ENCODE measurements at places on chromosomes 5 and 9. TPM values are rescaled to one million over a fixed set of nuclear protein-coding genes. Genes with fewer than 3 reads are reported as not detected.

The PRDM9 gene
- total RNA-seq, result not detected

The OR1J2 gene
- total RNA-seq, result not detected

The MXD3 gene
- total RNA-seq, result 13.0 TPM

The TMEFF1 gene
- 85.2 TPM for total RNA-seq

The PTPRD gene
- total RNA-seq, result 58.0 TPM

The ABO gene
- total RNA-seq, result 0.28 TPM

The SLC34A3 gene
- total RNA-seq, result not detected

The ZNF782 gene
- 6.7 TPM for total RNA-seq

The SPAAR gene
- total RNA-seq, result not detected

The NOL6 gene
- 58.4 TPM for total RNA-seq

The PCDHGA9 gene
- total RNA-seq, result 7.8 TPM

The GPX8 gene
- total RNA-seq, result 64.4 TPM

The C7 gene
- not detected for total RNA-seq

The BASP1 gene
- total RNA-seq, result 114 TPM

DNA sequence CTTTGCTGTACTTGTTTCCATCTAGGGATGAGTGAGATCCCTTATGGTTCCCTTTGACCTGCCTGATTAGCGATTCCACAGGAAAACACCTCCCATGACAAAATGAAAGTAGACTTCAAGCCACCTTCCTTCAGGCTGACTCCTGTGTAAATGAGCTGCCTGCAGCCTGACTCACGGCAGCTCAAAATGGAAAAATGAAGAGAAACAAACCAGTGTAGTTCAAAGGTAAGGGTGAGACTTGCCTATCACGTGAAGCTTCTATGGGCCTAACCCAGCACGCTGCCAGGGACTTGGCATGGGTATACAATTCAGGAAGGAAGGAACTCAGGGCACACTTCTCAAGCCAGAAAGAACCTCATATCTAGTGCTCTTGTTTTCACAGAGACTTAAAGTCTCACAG, 110.1 kb upstream of the LRRTM2 start:
- H3K27ac ChIP-seq, result no peak overlapping the region
- H3K36me3 ChIP-seq, result no peaks in the 10 kb centered on the region
- no peak for DNase-seq
- no peaks in the 10 kb centered on the region for H3K4me1 ChIP-seq

DNA sequence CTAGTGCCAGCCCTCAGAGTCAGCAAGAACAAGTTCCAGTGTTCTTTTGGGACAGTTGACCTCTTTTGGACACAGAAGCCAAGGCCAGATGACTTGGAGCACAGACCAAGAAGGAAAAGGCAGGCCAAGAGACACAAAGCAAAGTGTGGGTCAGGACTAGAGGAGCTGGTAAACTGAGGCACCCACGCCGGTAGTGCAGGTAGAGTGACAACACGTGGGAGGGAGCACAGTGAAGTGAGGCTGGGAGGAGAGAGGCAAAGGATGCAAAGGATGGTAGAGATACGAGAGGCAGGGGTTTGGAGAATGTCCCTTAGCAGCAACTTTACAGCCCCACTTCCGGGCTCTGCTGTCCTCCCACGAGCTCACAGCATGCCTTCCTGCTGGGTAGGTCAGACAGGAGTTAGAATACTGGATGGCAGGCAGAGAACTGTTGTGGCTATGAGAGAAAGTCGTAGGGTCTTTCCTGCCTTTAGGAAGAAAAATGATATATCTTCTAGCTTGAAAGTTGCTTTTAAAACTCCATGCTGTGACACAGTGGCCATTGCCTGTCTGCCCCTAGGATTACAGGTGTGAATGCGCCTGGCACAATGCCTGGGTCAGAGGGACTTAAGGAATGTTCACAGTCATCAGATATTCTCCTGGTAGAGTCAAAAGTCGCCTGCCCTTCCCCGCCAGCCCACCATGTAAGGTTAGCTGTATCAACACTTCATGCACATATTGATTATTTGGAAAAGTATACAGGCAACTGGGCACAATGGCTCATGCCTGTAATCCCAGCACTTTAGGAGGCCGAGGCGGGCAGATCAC, 97.9 kb downstream of the PDE8B start:
- no peaks in the 10 kb centered on the region for H3K4me1 ChIP-seq
- H3K4me3 ChIP-seq, result no peak overlapping the region
- H3K36me3 ChIP-seq, result no peaks in the 10 kb centered on the region
- H3K27me3 ChIP-seq, result no peaks in the 10 kb centered on the region

GRCh38 chr5:79023348-79023747, 38.2 kb upstream of the ARSB start:
- no peaks in the 10 kb centered on the region for H3K36me3 ChIP-seq
- no peaks in the 10 kb centered on the region for H3K27me3 ChIP-seq
- H3K4me1 ChIP-seq, result peaks cover 14% of the 10 kb centered on the region
- peak; percentile 6 for DNase-seq

GRCh38 chr9:117444501-117444900, 29.6 kb upstream of the ASTN2 start:
- H3K4me1 ChIP-seq, result no peaks in the 10 kb centered on the region
- H3K4me3 ChIP-seq, result no peak overlapping the region

- H3K4me3 ChIP-seq, result no peak overlapping the region
- no peak for DNase-seq
- H3K36me3 ChIP-seq, result no peaks in the 10 kb centered on the region
- H3K27ac ChIP-seq, result no peak overlapping the region
- no peaks in the 10 kb centered on the region for H3K4me1 ChIP-seq
- H3K27me3 ChIP-seq, result no peaks in the 10 kb centered on the region
Observed at GRCh38 chr9:99019510-99020331, 76.0 kb downstream of the COL15A1 start.

GRCh38 chr9:126626127-126626925, 12.6 kb downstream of the LMX1B start:
- peaks cover 40% of the 10 kb centered on the region for H3K4me1 ChIP-seq
- H3K4me3 ChIP-seq, result peak overlapping the region; percentile 58
- H3K27me3 ChIP-seq, result peaks cover 100% of the 10 kb centered on the region
- no peaks in the 10 kb centered on the region for H3K36me3 ChIP-seq
- no peak overlapping the region for H3K27ac ChIP-seq
- peak; percentile 70 for DNase-seq

- DNase-seq, result peak; percentile 24
- H3K36me3 ChIP-seq, result no peaks in the 10 kb centered on the region
- H3K27ac ChIP-seq, result no peak overlapping the region
- no peak overlapping the region for H3K4me3 ChIP-seq
Observed at GRCh38 chr5:39578887-39579497, 154.2 kb upstream of the DAB2 start.

GRCh38 chr5:74519161-74519571, 121.4 kb downstream of the ENC1 start:
- DNase-seq, result peak; percentile 34
- peaks cover 9% of the 10 kb centered on the region for H3K4me1 ChIP-seq
- H3K27me3 ChIP-seq, result no peaks in the 10 kb centered on the region
- no peak overlapping the region for H3K27ac ChIP-seq
- H3K36me3 ChIP-seq, result no peaks in the 10 kb centered on the region

DNA sequence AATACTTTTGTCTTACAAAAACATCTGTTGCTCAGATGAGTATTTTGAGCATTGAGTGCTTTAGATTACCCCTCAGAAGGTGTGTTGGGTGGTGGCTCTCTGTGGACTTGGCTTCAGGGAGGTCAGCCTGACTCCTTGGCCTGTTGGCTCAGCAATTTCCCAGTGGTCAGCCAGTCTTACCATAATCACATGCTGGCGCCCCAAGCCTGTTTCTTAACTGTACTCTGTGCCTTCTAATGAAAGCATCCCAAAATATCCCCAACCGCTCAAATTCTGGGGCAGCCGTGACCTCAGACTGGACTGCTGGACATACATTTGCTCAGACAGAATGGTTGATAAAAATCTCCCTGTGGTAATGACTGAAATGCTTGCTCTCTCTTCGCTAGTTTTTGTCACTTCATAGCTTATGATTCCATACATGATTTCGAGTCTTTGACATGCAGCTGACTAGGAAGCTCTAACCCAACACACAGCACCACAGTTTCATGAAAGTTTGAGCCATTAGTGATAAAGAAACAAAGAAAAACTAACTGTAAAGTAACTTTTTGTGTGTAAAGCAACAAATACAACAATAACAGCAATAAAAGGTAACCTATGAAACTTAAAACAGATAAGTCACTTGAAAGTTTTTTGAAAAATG, 562.2 kb upstream of the MEF2C start:
- H3K36me3 ChIP-seq, result no peaks in the 10 kb centered on the region
- H3K4me1 ChIP-seq, result peaks cover 23% of the 10 kb centered on the region
- H3K27ac ChIP-seq, result no peak overlapping the region
- H3K27me3 ChIP-seq, result no peaks in the 10 kb centered on the region
- H3K4me3 ChIP-seq, result no peak overlapping the region

- DNase-seq, result no peak
- peak overlapping the region; percentile 85 for H3K27ac ChIP-seq
- H3K36me3 ChIP-seq, result no peaks in the 10 kb centered on the region
- peak overlapping the region; percentile 70 for H3K4me3 ChIP-seq
Observed at GRCh38 chr9:71911908-71912335, 483 bp downstream of the C9orf85 start.

- no peaks in the 10 kb centered on the region for H3K27me3 ChIP-seq
- no peaks in the 10 kb centered on the region for H3K36me3 ChIP-seq
- H3K4me3 ChIP-seq, result no peak overlapping the region
- H3K4me1 ChIP-seq, result no peaks in the 10 kb centered on the region
- no peak overlapping the region for H3K27ac ChIP-seq
Observed at GRCh38 chr5:99973779-99974178, 561.4 kb upstream of the FAM174A start.

DNA sequence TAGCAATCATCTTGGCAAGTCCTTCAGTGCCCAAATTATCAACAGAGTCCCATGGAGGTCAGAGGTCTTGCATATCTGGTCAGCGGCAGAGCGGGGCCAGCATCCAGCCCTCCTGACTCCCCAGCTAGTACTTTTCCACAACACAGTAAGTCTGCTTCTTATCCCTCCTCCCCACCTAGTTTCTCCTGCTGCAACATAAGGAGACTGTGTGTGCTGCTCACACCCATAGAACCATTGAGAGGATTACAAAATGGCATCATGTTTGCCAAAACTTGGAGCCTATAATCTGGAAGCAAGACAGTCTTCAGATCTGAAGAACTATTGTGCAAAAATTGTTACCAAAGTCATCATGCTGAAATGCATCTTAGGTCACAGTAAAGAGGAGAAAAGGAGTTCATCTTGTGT, 125.8 kb upstream of the ZNF366 start:
- no peak overlapping the region for H3K27ac ChIP-seq
- H3K27me3 ChIP-seq, result no peaks in the 10 kb centered on the region
- peaks cover 15% of the 10 kb centered on the region for H3K4me1 ChIP-seq
- no peaks in the 10 kb centered on the region for H3K36me3 ChIP-seq
- no peak overlapping the region for H3K4me3 ChIP-seq
